ENCODE measurements at places on chromosomes 1 and 21.

- no peak for DNase-seq
Observed at GRCh38 chr1:43982241-43982640, 3.2 kb downstream of the B4GALT2 start.

DNA sequence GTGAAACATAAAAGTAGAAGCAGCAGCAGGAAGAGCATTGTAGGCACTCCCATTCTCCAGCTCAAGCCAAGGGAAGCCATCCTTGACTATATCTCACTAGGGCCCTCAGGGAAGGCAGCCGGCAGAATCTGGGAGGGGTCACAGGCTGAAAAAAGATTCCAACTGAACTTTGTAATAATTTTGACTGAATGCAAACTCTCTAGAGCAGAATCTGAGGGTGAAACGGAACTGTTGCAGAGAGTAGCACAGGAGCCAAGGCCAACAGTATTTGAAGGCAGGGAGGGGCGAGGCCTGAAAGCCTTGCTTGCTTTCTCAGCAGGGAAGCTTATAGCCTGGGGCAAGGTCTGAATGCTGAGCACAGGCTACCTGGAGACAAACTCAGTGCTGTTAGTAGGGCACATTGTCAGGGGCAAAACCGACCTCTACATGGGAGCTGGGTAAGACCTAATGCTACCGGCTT lies 180.6 kb downstream of the COL24A1 start:
- DNase-seq = no peak

DNA sequence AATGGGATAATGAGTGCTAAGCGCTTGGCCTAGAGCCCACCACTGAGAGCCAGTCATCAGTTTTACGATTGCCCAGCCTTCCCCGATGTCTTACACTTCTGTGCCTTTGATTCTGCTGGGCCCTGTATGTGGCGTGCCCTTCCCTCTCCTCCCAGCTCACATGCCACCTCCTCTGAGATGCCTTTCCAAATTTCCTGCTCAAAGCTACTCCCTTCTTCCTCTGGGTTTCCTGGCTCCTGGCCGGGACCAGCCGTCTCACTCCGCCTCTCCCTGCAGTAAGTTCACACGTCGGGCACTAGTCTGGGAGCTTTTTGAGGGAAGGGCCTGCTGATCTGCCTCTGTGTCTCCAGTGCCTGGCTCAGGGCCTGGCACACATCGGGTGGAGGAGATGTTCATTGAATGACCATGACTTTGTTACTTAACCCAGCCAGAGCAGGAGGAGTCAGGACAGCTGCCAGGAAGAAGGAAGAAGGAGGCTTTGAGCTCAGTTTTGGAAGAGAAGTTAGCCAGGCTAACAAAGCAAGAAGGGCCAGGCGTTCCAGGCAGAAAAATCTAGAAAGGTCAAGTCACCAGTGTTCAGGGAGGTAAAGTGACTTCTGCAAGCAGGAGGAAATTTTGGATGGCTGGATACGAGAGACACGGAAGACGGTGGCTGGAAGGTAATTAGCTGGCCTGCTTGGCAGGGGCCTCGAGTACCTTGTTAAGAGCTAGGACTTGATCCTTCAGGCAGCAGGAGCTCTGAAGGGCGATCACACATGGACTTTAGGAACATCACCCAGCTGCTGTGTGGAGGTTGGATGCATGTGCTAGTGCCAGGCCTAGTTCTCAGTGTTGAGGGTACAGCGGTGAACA lies 63.6 kb downstream of the EPHB2 start:
- DNase-seq = peak; percentile 74

GRCh38 chr1:48261881-48262400 lies 39.4 kb downstream of the SLC5A9 start:
- no peak for DNase-seq

GRCh38 chr1:165631342-165632151 lies 513 bp downstream of the MGST3 start:
- DNase-seq = no peak

GRCh38 chr1:175503538-175503937 lies 239.9 kb downstream of the TNR start:
- no peak for DNase-seq

DNA sequence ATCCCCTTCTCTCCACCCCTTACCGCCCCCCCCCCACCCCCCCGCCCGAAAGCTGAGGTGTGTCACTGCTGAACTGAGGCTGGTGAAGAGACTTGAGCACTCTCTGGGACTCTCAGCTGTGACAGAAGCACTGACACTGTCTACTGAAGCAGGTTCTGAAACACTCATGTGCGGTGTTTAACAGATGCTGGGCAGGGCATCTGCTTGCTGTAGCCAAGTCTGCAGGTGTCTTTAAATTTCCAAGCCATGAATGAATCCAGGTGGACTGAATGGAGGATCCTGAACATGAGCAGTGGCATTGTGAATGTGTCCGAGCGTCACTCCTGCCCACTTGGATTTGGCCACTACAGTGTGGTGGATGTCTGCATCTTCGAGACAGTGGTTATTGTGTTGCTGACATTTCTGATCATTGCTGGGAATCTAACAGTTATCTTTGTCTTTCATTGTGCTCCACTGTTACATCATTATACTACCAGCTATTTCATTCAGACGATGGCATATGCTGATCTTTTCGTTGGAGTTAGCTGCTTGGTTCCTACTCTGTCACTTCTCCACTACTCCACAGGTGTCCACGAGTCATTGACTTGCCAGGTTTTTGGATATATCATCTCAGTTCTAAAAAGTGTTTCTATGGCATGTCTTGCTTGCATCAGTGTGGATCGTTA lies at the start of gene GPR52:
GPR52 (plus strand) TSS at position 99 of the 665 bp plus-strand sequence; CDS start at position 247, 148 bp downstream.
- no peak for DNase-seq

GRCh38 chr1:29644812-29645211 lies 408.5 kb downstream of the PTPRU start:
- DNase-seq = no peak
